CD4-positive, alpha-beta T cell treated with Interleukin-12 subunit alpha and Interleukin-12 subunit beta, for 1 hour (primary cell): ENCODE measurements at places on chromosomes 5 and 9.

- no peak for DNase-seq
These were observed 246.6 kb upstream of the CCNG1 start for GRCh38 chr5:163190784-163191183.

DNA sequence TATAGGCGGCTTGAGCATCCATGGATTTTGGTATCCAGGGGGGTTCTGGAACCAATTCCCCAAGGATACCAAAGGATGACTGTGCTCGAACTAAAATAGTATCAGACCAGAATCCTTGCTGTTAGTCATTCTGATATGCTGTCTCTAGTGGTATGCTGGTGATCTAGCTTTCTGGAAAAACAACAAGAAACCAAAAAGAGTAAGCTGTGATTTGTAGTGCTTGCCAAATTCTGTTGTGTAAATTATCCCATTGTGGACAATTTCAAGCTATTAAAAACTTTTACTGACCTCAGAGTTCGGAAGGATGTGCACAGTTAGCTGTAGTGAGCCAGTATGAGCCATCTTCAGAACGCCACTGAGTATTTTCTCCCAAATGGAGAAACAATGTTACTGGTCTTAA is 99.0 kb upstream of the FBN2 start:
- no peak for DNase-seq

GRCh38 chr9:86082870-86083269 is 16.5 kb downstream of the GOLM1 start:
- no peak for DNase-seq

GRCh38 chr5:99646011-99646647 is 717.3 kb upstream of the CHD1 start:
- no peak for DNase-seq

GRCh38 chr9:136921718-136922117 is 22.8 kb downstream of the FBXW5 start:
- DNase-seq = no peak

- DNase-seq = no peak
These were observed 218.4 kb downstream of the EBF1 start for GRCh38 chr5:158881091-158881880.

DNA sequence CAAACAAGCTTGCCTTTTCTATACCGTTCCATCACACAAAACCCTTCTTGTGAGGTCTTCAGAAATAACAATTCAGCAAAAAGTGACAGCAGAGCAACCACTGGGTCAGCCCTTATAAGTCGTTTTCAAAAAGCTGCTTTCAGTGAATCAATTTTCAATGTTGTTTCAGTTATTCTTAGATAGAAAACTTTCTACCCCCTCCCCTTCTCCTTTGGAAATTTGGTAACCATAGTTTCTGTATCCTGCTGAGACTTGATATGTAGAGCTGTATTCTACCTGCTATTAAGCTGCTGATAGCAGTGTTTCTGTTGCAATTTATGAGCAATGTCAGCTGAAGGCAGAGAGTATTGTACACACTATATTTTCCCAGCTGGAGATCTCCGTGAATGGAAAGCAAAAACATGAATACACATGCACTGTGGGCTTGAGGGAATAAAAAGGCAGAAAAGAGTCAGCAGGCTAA is 75.7 kb downstream of the ZNF608 start:
- no peak for DNase-seq

DNA sequence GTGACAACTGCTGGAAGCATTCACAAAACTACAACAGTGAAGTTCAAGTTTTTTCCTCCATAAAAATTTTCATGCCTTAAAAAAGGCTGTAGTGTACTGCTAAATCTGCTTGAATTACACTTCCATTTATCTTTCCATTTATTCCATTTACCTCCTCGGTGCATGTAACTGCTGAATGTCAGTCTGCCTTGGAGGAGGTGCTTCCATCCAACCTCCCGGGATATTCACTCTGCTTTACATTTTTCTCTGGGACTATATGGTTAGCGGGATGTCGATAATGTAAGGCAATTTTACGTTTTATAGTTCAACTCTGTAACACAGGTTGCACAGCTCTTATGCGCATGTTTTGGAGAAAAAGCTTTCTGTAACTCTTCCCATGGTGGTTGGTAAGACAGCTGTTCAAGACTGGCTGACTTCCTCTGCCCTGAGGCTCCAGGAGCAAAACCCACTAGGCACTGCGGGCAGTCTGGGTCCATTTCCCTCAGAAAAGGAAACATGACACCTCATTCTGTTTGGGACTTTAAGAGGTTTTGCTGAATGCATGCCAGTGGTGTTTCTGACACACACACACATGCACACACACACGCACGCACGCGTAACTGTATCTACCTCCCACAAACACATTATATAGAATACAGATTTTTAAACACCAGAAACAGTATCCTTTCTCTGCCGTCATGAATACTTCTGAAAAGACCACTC is 66.1 kb downstream of the SPTLC1 start:
- no peak for DNase-seq

DNA sequence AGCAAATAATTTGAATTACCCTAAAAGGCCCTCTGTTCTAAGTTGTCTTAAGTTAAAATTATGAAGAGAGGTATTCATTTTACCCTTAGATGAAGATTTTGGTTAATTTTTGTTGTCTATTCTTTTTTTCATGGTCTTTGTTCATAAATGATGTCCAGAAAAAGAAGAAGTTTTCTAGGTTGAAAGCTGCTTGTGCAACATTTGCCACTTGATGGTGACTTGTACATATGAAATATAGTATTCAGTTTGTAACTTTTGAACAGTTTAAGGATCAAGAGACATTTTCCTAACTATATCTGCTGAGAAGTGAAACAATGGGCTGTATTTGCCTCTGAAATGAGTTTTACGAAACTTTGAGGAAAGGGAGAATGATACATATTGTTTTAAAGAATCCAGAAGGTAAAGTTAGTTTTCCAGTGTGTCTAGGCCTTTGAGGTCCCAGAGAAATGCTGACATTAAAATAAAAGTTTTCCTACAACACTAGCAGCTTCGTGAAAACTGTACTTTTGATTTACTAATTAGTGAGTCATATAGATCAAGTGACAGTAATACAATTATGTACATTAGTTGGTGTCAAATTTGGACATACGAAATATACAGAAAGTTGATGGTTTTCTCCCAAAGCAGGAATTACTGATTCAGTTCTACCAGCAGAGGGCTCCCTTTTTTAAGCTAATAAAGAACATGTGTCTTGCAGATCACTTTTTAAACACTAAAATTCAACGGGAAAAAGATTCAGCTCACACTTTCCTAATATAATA is 70.5 kb downstream of the PIK3R1 start:
- peak; percentile 72 for DNase-seq

DNA sequence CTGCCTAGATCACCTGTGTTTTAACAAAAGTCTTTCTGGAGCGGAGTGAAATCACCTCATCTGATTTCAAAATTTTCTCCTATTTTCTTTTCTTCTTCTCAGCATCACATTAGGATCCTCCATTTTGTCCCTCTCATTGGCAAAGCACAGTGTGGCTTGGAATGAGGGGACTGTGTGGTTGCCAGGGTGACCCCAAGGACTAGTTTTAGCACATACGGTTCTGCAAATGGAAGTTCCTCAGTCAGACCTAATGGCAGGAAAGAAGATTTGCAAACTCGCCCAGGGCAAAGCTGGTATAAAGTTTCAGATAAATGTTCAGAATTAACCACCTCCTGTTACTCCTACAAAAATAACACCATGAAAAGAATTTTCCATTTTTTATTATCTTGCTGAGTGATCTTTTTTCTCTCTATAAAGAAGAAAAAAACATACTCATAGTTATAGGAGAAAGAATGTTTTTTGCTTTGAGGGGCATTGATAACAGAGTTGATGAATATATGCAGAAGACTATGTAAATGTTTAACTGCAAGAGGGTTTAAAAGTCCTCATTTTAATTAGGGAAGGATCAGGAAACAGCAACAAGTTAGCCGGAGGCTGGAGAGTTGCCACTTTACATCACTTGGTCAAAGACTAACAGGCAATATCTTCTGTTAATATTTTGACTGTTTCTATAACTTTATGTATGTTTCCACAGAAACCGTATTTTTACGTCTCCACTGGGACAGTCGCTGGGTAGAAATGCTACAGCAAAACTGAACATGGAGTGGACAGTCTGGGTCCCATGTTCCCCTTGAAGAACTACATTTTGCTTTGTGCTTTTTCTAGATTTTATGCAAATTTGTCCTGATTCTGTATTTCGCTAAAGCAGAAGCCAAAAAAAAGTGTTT is 257.8 kb downstream of the NR2F1-AS1 start:
- no peak for DNase-seq

DNA sequence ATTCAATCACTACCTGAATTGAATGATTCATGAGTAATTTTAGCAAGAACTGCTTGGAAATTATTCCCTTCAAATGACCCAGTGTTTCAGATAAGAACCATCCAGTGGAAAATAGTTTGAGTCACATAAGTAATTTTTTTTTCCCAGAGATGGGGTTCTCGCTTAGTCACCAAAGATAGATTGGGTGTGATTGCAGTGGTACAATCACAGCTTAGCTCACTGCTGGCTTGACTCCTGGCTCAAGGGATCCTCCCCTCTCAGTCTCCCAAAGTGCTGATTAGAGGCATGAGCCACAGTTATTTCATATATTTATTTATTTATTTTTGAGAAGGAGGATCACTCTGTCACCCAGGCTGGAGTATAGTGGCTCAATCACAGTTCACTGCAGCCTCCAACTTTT is 574.5 kb upstream of the ARRDC3 start:
- no peak for DNase-seq

GRCh38 chr5:128962211-128962610 is 3.1 kb upstream of the SLC27A6 start:
- DNase-seq = no peak

DNA sequence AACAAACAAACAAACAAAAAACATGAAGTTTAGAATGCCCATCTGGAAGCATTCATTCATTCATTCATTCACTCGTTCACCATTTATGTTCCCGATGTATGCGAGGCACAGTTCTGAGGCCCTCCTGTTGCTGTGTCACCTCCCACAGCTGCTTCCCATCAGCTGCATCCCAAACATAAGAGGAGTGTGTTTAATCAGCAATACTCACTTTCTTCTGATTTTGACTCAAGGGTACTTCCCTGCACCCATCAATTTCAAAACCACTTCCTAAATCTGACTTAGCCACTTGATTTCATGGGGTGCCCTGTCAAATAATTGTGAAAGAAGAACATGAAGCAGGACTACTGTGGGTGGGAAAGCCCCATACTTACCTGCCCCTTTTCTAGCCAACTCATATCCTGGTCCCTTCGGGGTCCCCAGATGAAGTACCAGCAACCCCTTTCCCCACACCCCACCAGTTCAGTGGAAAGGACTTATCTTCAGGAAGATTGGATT is 128.0 kb upstream of the IL12B start:
- peak; percentile 8 for DNase-seq

DNA sequence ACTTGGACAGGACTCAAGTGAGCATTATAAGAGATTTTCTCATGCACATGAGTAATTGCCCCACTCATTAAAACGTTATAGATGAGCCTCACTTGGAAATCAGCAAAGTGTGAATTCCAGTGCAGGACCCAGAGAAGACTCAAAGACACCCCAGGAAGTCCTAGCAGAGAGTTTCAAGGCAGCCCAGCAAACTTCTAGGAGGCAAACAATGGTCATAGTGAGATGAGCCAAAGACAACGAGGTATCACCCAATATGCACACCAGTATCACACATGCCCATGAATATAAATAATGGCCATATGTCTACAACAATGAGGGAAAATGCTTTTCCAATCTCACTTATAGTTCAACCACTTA is 245.9 kb downstream of the ACTL7B start:
- no peak for DNase-seq

- DNase-seq = no peak
These were observed 10.2 kb downstream of the DCANP1 start for GRCh38 chr5:135436951-135437418.

DNA sequence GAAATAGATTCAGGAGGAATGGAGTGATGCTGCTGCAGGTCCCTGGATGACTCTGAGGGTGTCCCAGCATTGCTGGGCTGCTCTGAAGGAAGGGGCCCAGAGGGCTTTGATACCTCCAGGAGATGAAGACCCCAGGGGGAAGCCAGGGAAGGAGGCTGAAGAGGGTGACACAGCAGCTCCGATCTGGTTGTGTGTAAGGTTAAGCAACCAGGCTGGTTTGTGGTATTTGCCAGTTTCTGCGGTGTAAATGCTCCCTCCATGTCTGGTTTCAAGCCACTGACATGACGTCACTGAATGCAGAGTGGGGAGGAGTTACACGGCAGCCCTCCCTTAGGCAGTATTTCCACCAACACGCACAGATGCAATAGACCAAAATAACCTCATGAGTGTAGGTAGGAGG is 40.0 kb upstream of the ORM1 start:
- no peak for DNase-seq

DNA sequence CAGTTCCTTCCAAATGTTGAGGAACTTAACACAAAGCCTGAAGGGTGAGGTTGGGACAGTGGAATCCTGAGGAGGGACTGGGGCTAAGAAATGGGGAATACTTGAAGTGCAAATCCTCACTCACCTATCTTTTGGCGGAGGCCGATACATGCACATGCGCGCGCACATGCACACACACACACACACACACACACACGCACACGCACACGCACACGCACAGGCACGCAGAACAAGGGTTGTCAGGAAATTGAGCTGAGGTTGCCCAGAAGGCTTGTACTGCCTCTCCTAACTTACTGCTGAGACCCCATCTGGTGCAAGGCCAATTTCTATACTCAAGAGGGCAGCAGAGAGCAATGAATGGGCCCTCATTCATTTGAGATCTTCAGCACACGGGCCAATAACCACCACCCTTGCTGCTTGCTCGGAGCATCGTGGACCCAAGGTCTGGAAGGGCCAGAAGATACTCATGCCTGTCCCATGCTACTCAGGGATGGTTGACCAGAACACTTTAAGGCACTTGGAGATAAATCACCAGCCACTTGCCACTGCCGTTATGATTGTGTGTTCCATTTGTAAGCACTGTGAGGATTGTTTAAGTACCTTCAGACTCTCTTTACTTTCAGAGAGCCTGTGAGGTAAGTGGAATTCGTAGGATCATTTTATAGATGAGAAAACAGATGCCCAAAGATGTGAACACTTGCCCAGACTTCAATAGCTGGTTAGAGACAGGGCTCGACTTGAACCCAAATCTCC is 21.5 kb downstream of the BTF3 start:
- peak; percentile 83 for DNase-seq

- DNase-seq = no peak
These were observed 277.6 kb upstream of the TNC start for GRCh38 chr9:115395511-115396021.

DNA sequence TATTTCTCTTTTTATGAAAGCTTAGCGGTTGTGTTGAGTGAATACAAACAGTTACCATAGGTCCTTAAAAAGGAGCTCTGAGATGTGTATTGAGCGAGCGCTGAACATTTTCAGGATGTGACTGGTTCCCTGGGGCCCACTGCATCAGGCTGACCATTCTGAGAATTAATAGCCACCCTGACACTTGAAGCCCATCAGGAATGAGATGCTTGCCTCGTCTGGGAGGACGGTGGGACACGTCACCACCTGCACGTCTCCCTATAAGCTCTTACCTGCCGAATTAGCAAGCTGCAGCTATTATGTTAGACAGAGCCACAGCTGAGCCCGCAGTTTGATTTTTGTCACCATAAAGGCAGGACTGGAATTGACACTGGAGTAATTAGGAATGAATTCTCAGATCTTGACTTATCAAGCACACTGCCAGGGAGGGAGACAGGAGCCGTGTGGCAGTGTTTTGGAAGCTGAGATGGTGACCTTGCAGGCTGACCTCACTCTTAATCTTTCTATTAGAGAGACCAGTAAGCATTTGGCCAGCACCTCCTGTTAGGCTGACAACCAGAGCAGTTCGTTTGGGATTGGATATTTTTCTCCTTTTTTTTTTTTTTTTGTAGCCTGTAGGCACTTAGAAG is 373.1 kb upstream of the WWC1 start:
- no peak for DNase-seq

GRCh38 chr5:96150007-96150406 is 188.4 kb upstream of the ELL2 start:
- DNase-seq = no peak

- DNase-seq = no peak
These were observed 245.3 kb downstream of the SH3GL2 start for GRCh38 chr9:17824191-17824590.
